ENCODE measurements at places on chromosomes 4 and X.
A peak's percentile ranks its signal among the peaks of the same experiment; 100 is the strongest.

DNA sequence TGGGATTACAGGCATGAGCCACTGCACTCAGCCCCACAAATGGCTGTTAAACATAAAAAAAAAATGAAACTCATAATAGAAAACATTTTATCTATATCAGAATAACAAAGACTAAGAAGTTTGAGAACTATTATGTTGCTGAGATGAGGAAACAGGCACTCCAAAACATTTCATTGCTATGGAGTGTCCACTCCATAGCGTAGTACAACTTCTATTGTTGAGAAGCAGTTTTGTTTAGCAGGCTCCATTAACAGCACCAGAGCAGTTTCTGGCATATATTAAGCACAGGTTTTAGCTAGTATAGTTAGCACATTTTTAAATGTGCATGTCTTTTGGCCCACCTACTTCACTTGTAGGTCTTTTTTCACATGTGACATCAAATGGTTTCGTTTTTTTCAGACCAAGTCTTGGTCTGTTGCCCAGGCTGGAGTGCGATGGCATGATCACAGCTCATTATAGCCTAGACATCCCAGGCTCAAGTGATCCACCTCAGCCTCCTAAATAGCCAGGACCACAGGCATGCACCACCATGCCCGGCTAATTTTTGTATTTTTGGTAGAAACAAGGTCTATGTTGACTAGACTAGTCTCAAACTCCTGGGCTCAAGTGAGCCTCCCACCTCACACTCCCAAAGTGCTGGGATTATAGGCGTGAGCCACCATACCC lies 5.8 kb downstream of the HMGB2 start:
- DNase-seq: no peak

- DNase-seq: no peak
Observed at GRCh38 chr4:180680305-180680704, 1562.9 kb upstream of the TENM3 start.

GRCh38 chr4:7202411-7202810 lies 10.1 kb downstream of the SORCS2 start:
- DNase-seq: peak; percentile 68

DNA sequence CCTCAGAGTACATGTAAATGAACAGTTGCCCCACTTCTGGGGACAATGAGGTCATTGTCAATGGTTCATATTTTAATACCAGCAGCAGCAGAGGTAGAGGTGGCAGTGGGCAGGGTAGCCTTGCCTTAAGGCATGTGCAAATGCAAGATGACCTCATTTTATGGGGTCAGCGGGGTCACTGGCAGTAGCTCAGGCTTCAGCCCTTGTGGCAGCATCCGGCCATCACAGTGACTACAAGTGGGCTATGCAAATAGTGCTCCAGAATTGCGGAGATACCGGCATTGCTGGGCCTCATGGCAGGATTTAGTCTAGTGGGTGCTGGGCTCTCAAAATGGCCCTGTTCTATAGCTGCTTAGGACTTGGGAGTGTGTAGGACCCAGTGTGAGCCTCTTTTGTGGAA lies 144.7 kb downstream of the FAM47A start:
- no peak for DNase-seq

GRCh38 chr4:31045724-31046318 lies 325.7 kb downstream of the PCDH7 start:
- peak; percentile 1 for DNase-seq

- no peak for DNase-seq
Observed at GRCh38 chrX:135893294-135893817, at the start of the genes CT45A10 and SAGE1. Gene CT45A10 (minus strand): TSS chrX:135893444. CDS start chrX:135885344, 8,100 bp downstream. Gene SAGE1 (plus strand): TSS chrX:135893716. CDS start chrX:135896243, 2,527 bp downstream.

- DNase-seq: no peak
Observed at GRCh38 chr4:2754848-2755819, 1.0 kb downstream of the TNIP2 start.

DNA sequence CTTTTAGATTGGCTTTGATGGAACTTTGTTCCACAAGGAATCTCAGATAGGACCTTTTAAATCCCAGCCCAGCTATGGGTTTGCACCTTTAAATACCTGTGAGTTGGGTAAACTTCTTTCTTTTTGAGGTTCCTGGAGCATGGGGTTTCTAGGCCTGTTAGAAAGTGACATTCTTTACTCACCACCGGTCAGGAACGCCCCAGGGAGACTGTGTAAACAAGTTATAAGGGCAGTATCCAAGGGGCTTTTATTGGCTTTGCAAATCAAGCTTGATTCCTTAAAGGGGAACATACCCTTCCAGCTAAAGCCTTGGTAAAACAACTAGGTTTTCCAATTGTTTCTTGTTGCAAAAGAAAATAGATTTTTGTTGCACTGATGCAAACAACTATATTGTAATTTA lies 93.4 kb downstream of the TENT5D start:
- no peak for DNase-seq

- DNase-seq: peak; percentile 43
Observed at GRCh38 chr4:86184216-86184900, 175.5 kb downstream of the MAPK10 start.

GRCh38 chr4:87005369-87005689 lies 70.5 kb downstream of the AFF1 start:
- no peak for DNase-seq

DNA sequence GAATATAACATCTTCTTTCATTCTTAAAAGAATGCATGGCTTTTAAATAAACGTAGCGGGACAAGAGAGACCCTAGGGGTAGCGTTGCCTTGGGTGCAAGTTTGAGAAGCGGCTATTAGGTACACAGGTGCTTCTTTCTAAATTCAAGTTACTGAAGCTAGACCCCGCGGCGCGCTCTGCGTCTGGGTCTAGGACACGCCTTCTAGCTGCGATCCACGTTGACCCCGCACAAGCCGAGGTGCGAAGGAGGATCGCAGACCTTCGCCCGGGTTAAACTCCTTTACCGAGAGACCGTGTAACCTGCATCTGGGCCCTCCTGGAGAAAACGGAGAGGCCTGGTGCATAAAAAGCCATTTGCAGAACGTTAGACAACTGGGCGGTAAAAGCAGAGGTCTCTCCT lies 25.5 kb upstream of the EXOC1L start:
- no peak for DNase-seq
